Right cardiac atrium (tissue), 5 donors: ENCODE measurements at places on chromosomes 12 and 14. TPM values are rescaled to one million over a fixed set of nuclear protein-coding genes. Genes with fewer than 3 reads are reported as not detected.

DNA sequence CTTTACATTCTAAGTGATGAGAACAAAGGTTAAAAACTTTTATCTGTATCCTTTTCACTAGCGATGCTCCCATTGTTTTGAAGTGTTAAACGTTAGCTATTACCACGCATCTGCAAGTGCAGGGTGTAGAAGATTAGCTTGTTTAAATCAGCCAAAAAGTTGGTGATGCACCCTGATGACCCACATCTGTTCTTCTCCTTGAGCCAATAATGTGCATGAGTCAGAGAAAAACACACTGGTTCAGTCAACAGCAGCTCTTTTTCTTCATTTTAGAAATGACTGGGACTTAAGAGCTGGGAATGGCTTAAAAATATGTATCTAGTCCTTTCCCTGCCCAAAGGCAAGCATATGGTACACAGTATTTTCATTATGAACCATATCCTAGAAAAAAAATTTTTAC is 323.5 kb upstream of the PDE3A start:
- DNase-seq = no peak

The TSHR gene
- total RNA-seq = not detected

The HOXC4 gene
- 0.37 TPM for total RNA-seq

DNA sequence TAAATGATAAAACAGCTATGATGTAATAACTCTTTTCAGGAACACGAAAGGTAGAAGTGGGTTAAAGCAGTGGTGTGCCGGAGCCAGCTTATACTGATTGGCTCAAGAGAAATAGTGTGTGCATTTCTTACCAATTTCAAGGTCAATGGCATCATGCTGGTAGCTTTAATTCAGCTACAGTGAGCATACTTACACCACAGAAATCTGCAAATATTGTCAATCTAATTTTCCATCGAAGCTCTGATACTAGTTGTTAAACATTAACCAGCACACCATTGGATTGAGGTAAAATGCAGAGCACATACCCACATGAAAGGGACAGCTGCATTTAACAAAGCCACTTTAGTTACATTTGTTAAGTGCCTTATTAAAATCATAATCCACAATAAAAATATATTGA is 225.7 kb downstream of the KCNC2 start:
- DNase-seq = no peak

- no peak for DNase-seq
Measured at GRCh38 chr12:68557011-68557730, 53.5 kb upstream of the RAP1B start.

- DNase-seq = no peak
Measured at GRCh38 chr12:113684908-113685782, 213.5 kb upstream of the LHX5 start.

The CPNE6 gene
- total RNA-seq = 0.14 TPM

The LHX5 gene
- not detected for total RNA-seq

DNA sequence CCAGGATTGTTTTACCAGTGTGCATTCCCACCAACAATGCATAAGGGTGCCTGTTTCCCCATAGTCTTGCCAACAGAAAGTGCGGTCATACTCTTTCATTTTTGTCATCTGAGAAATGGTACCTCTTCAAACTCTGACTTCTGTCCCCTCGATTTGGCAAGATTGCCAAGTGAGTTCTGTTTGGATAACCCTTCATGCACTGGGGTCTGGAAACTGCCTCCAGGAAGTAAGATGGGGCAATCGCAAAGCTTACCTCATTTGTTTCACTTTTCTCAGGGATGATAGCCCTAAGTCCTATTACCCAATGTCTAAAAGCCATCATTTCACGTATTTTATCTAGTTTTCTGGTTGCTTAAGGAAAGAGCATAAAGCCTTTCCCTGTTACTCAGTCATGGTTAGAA is 28.6 kb upstream of the NR1H4 start:
- no peak for DNase-seq

DNA sequence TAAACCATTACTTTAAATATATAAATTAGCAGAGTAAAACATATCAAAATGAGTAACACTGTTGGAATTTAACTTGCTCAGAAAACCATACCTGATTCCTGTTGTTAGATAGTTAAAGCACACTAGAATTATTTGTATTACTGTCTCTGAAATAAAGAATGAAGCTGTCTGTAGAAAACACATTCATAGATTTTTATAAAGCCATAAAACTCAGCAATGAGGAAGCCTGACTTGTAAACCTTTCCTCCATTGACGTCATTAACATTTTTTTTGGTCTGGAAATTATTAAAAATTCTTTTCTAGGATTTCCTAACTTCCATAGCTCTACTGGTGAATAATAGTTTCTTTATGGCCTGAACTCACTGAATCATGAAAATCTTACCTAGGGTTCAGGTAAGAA is 147.6 kb downstream of the BRMS1L start:
- no peak for DNase-seq

GRCh38 chr14:72822946-72823611 is 70.8 kb downstream of the DPF3 start:
- peak; percentile 79 for DNase-seq
